ENCODE measurements at places on chromosomes 3 and 15.

GRCh38 chr15:36644191-36644896 lies 64.9 kb downstream of the CDIN1 start:
- no peak for DNase-seq

DNA sequence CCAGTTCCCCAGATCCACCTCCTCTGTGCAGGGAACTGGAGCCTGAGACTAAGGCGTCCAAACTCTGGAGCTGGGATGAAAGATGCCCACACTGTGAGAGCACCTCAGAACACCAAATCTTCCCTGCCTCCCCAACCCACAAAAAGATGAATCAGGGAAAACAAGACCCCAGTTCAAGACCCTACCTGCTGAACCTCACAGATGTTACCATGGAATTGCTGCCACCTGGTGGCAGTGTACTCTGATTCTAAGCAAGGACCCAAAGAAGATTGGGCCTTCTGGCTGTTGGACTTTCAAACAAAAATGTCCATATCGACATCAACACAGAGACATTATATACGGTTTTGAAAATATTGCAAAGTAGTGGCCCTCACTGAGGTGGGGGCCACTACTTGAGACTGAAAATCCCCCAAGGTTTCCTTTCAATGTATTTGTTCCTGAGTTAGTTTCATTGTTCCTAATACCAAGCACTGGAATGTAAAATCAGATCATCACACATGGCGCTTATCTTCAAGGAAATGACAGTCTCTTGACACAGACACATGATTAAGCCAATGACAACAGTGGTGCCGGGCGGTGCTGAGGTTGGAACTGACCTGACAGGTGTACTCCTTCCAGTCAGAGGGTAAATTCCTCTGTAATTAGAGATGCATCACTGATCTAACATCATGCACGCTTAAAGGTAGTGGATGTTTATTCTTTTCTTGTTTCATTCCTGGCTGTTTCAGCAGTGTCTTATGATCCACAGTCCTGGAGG lies 67.6 kb downstream of the SLC6A11 start:
- no peak for DNase-seq

- DNase-seq = no peak
Observed at GRCh38 chr3:59304296-59304695, 254.5 kb upstream of the CFAP20DC start.

DNA sequence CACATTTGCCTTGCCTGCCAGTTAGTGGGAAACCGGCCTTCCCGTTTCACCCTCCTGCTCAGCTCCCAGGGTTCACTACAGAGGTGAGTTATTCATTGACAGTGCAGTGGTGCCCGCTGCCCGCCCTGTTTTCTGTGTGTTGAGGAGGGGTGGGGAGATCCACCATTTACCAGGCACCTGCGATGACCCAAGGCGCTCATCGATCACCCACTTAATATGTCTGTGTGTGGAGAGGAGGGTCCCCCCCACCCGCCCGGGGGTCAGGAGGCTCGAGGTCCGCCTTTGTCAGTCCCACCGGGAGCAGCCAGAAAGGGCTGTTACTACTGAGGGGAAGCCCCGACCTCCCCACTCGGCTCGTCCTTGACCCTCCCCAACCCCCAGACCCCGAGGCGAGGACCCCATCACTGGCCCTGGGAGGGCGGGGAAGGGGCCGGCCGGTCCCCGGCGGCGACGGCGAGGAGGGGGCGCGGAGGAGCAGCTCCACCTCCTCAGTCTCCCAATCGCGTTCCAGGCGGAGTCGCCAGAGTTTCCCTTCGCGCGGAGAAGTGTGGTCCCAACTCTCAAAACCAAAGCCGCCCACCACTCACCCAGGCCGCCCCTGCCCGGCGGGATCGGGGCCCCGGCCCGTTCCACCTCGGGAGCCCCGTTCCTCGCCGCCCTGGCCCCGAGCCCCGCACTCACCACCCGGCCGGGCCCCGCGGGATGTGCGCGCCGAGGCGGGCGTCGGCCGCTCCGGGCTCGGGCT lies 1.1 kb downstream of the PLXNB1 start:
- DNase-seq = no peak

DNA sequence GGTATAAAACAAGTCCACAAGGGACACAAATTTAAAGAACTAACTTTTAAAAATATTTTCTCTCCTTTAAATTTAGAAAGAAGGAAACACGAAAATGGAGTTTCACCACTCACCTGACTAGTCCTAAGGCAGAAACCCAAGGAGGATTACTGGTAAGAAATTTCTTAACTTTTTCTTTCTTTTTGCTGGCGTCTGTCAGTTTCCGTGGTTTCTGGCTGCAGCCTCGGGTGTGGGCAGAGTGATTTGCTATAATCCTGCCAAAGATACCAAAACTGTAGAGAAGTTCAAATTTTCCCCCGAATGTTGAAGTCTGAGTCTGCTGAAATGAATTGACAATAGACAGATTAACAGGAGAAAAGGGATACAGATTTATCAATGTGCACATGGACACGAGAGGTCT lies 843.6 kb upstream of the ALCAM start:
- no peak for DNase-seq

DNA sequence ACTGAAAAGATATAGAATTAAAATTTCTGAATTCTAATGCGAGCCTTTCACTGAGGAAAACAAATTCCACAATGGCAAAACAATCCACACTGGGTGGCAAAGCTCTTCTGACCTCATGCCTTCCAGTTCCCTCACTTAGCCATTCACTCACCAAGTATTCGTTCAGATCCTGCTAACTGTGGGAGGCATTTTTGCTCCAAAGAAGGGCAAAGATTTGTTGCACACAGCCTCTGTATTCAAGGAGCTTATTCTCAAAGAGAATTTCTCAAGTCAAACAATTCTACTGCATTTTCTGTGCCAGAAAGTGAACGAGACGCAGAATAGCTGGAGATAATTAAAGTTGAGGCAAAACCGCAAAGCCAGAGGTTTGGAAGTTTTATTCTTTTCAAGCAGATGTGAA lies 77.3 kb downstream of the CPNE4 start:
- no peak for DNase-seq

- DNase-seq = no peak
Observed at GRCh38 chr3:196519718-196520082, 4.6 kb upstream of the SMCO1 start.
